ENCODE measurements at places on chromosomes 3 and 15. TPM values are rescaled to one million over a fixed set of nuclear protein-coding genes. Genes with fewer than 3 reads are reported as not detected.

CHRD gene
- not detected for total RNA-seq

DNA sequence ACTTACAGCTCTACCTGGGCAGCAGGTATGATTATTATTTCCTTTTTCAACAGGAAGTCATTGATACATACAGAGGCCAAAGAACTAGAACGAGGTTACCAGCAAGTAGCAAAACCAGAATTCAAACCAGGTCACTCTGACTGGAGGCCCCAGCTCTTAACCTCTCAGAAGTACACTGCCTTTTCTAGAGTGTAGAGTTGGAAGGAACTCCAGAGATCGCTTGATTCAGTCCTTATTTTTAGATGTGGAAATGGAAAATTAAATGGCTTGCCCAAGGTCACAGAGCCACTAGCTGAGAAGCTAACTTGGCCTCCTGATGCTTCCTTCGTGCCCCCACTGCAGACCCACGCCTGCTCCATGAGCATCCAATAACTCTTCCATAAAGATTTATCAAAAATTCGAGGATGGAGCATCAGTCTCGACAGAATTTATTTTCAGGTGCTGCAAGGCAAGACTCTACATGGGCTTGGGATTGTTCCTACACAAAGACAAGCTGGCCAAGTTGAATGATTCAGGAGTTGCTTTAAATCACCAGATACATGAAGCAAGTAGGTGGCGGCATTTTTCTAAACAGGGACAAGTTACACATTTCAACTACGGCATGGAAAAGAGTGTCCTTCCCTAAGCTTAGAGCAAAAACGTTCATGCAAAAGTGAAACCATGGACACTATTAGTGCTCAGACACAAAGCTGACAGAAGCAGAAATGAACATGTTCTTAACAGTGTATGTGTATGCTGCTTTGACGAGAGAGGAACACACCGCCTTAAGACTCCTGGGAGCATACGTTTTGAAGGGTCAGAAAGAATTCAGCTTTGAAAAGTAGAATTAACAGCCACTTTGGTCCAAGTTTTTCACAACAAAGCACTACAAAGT, 235.7 kb downstream of the THRB start:
- DNase-seq, result peak; percentile 9

- no peak for DNase-seq
Measured at GRCh38 chr3:468172-468571, 271.6 kb downstream of the CHL1 start.

DNA sequence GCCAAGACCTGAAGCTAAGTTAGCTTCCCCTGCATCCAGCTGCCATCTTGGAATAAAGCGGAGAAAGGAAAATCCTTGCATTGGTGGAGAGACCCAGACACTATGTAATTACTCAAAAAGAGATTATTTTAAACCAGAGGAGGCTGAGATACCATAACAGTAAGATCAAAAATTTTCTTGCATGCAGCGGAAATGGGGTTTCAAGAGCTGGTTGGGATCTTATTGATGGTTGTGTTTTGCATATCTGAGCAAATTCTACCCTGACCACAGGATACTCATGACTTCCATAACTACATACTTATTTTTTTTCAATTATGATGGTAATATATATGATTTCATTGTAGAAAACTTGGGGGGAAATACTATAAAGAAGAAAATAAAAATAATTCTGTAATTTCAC, 17.5 kb downstream of the TMEM158 start:
- no peak for DNase-seq

- no peak for DNase-seq
Measured at GRCh38 chr3:152899306-152899705, 64.4 kb downstream of the P2RY1 start.

- DNase-seq, result peak; percentile 94
Measured at GRCh38 chr3:191775451-191776233, 314.7 kb downstream of the PYDC2 start.

All from RPMI7951 (cell line).